ENCODE measurements at places on chromosomes 3 and 15.
A peak's percentile ranks its signal among the peaks of the same experiment; 100 is the strongest.

DNA sequence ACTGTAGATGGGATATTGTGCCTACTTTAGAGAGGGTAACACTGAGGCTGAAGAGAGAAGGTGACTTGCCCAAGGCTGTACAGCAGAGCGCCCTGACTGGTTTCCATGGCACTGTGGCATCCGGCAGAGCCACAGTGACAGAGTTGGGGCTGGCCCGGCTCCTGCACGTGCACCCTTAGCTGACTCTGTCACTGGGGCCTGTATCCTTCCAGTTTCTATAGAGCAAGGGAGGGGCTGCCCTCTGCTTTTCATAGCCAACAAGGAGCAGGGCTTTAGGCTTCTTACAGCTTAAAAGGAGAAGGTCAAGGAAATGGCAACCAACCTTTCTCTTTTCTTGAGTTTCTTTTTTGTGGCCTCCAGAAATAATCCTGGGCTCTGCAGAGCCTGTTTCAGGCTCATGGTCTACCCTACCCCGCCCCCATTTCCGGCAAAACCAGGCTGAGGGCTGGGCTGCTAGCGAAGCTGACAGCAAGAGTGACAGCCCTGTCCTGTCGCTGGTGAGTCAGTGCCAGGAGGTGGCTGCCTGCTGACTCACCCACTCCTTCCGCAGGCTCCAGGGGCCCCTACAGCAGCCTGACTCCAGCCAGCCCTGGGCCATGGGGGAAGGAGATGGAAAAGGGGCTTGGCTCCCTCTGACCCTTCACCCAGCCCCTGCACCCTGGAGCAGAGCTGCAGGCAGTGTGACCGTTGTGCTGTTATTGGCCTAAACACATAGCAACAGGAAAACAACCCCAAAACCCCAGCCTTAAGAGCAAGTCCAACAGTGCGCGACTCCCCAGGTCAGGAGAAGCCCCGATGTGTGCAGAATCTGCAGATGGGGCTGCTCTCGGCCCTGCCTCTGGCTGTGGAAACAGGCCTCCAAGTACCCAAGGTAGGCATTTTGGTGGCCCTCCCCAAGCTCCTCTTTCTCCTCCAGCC lies 29.8 kb downstream of the SLC6A6 start:
- no peak for DNase-seq

- peak; percentile 50 for DNase-seq
Measured at GRCh38 chr3:24522146-24522579, 27.5 kb upstream of the THRB start.

- no peak for DNase-seq
Measured at GRCh38 chr3:13136426-13136825, 63.2 kb upstream of the IQSEC1 start.

GRCh38 chr15:67183443-67184169 lies 70.9 kb downstream of the AAGAB start:
- no peak for DNase-seq

Measured in GM23338 (cell line).